ENCODE measurements at places on chromosomes 11 and 22.
A peak's percentile ranks its signal among the peaks of the same experiment; 100 is the strongest.

DNA sequence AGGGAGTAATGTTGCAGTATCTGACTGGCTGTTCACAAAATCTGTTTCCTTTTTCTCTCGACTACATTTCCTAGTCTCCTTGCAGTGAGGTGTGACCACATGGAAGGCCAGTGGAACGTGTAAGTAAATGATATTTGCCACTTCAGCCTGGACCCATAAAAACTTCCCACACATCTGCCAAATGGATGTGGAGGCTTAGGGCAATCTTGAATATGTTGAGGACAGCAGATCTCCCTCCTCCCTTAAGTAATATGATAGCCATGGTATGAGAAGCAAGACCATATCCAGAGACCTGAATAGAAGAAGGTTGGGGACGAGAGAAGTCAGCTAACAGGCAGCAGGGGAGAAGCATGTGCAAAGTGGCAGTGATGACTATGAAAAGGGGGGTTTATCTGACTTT is 33.0 kb upstream of the C11orf87 start:
- no peak for DNase-seq

DNA sequence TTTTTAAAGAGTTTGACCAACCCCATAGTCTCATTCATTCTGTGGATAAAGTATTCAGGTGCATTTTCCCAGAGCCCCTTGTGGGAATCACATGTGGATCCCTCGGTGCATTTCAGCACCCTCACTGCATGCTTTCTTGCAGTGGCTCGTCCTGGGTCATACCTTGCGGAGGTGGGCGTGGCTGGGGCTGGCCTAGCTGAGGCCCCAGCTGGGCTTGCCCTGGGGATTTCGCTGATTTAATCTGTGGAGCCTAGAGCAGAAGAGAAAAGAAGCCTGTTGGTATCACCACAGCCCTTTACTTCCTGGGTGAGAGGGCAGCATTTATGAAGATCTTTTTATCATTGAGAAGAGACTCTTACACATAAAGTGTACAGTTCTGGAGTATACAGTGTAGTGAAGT is 53.1 kb downstream of the FBXO7 start:
- DNase-seq, result no peak

GRCh38 chr11:103534191-103534590 is 425.0 kb downstream of the DYNC2H1 start:
- no peak for DNase-seq

DNA sequence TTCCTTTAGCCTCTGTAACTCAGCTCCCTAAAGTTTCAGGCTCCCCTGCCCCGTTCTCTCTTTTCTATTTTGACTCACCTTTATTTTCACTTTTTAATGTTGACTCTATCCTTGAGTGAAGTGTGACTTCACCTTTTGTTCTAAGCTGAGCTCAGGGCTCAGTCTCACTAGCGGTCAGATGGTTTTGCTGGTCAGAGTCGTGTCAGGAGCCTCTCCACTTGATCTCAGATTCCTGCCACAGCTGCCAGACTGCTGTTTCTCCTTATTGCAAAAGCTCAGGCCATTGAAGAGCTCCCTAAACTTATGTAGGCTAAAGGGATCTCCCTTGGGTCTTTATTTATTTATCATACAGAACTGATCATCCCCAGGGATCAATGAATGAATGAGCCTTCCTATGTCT is 13.7 kb upstream of the POU2AF2 start:
- no peak for DNase-seq

GRCh38 chr11:12745787-12746186 is 71.6 kb downstream of the TEAD1 start:
- DNase-seq, result no peak

- no peak for DNase-seq
Measured at GRCh38 chr11:17021511-17021910, 7.3 kb upstream of the PLEKHA7 start.

DNA sequence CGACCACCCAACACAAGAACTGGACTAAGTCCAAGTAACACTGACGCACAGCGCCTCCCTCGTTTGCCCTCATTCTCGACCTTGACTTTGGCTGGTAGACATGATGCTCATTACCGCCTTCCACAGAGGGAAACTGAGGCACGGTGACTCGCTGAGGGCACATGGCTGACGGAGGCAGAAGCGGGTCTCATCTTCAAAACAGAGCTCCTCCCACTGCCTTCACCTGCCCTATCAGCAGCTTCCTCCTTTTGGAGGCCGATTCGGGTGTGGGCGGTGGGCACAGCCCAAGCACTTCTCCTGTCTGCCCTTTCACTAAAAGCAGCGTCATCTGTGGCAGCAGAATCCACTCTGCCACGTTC is 2.0 kb upstream of the KMT5B start:
- DNase-seq, result peak; percentile 45

DNA sequence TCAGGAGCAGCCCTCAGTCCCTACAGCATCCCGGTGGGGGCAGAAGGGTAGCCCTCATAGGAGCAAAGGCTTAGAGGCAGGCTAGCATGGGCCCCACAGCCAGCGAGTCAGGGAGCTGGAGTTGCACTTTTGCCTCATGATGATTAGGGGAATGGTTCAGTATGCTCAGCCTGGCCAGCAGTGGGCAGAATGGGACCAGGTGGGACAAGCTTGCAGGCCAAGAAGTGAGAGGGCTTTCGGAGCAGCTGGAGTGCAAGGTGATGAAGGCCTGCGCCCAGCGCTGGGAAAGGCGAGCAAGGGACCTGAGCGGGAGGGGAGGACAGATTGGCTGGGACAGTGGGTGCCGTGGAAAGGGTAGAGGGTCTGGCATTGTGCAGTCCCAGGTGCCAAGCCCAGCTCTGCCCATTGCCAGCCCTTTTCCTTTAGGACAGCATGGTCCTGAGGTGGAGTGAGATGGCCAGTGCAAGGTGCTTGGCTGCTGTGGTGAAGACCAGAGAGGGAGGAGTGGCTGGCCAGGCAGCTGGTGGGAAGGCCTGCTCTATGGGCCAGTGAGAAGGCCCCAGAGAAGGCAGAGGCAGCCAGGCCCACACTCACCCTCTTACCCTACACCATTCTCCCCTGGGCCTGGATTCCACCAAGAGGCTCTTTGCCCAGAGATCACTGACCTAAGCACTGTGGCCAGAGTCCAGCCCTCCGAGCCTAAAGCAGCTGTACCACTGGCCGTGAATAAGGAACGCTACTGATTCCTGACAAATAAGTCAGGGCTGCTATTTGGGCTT is 47.9 kb upstream of the SUSD2 start:
- no peak for DNase-seq

- no peak for DNase-seq
Measured at GRCh38 chr11:62142043-62142375, 18.2 kb downstream of the INCENP start.

- no peak for DNase-seq
Measured at GRCh38 chr11:87002918-87003317, 34.8 kb upstream of the TMEM135 start.

DNA sequence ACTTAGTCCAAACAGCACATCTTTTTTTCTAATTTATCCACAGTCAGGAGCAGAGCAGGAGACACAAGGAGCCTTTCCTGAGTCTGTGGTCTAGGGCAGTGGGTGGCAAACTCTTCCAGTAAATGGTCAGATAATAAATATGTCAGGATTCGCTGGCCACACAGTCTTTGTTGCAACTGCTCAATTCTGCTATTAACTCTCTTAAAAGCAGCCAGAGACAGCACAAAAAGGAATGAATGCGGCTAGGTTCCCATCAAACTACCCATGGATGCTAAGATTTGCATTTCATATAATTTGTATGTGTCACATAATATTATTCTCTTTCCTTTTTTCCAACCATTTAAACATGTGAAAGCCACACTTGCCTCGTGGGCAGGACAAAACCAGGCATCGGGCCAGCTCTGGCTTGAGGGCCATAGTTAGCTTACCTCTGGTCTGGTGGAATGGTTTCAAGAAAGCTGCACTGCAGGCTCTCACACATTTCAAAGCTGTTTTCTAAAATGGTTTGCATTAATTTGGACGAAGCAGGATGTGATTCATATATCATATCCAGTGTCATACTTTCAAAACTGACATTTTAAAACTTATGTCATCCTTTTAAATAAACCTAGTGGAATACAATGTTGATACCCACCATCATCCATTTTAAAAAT is 64.7 kb upstream of the CD5 start:
- no peak for DNase-seq

- DNase-seq, result no peak
Measured at GRCh38 chr11:43810929-43811596, 69.6 kb upstream of the ALKBH3 start.

- DNase-seq, result no peak
Measured at GRCh38 chr11:44279483-44279882, 30.5 kb downstream of the ALX4 start.

DNA sequence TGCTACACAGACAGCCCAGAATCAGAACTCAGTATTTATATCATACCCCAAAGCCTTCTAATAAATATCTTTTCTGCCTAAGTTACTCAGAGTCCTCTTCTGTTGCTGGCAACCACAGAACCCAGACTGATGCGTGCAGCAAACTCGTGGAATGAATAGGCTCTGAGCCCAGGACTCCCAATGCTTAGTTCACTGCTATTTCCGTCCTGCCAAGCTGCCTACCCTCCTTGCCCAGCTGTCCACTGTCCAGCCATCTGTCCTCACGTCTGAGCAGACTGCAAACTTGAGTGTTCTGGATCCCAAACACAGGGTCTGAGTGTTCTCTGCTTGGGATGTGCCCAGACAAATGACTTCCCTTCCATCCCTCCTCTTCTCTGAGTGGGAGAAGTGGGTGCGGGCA is 19.4 kb downstream of the PTPN5 start:
- DNase-seq, result no peak

DNA sequence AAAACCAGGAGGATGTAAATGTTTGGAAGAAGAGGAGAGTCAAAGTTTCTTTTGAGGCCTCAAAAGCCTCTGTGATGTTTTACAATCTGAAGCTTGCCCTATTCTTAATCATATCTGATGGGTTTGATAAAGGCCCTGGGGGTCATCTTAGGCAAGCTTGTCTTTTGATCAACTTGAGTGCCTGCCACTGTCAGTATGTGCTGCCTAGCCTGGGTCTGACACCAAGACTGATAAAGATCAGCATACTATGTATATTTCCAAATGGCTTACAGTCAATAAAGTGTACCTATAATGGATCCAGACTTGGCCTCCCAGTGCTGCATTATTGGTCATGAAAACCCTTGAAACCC is 12.7 kb downstream of the EHF start:
- DNase-seq, result no peak

DNA sequence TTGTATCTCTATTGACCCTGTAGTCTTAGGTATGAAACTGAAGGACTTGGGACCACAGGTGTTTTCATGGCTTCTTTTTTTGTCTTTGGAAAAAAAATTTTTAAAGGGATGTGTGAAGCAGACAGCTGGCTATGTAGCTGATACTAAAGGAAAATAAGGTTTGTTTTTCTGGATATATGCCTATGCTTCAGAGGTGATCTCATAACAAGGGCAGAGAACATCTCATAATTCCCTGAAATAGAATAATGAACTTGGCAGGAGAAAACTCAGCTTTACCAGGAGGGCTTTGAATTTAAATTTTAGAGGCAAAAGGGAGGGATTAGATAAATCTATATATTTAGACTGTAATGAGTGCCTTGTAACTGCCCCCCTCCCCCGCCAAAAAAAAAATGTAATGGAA is 714.9 kb downstream of the OPCML start:
- DNase-seq, result no peak
